Mesothelial cell of epicardium (in vitro differentiated cells): ENCODE measurements at places on chromosomes 2 and 18.

- peaks cover 5% of the 10 kb centered on the region for H3K36me3 ChIP-seq
- no peaks in the 10 kb centered on the region for H3K4me1 ChIP-seq
- no peak for DNase-seq
- H3K27me3 ChIP-seq = no peaks in the 10 kb centered on the region
- H3K27ac ChIP-seq = no peak overlapping the region
These were observed 65.8 kb upstream of the TLK1 start for GRCh38 chr2:171226461-171226860.

DNA sequence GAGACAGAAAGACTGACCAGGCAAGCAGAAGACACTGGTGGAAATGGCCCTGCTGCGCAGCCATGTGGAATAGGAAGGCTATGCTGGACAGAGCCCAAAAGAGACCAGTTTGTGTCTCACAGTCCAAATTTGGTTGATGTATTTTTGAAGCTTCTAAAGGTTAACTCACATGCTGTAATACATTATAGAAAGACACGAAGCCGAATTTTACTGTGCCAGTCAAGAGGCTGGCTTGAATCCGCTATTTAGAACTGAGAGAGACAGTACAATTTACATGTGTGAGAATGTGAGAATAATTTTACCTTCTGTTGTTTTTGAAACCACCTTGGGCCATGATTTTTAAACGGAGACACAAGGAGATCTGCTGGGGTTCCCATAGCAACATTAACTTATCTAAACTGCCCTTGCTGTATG lies 113.6 kb downstream of the METTL8 start:
- DNase-seq = no peak
- peaks cover 26% of the 10 kb centered on the region for H3K36me3 ChIP-seq
- no peaks in the 10 kb centered on the region for H3K27me3 ChIP-seq
- H3K4me1 ChIP-seq = peaks cover 19% of the 10 kb centered on the region
- no peak overlapping the region for H3K4me3 ChIP-seq

GRCh38 chr2:51986101-51986500 lies 954.2 kb upstream of the NRXN1 start:
- no peak for DNase-seq
- no peak overlapping the region for H3K4me3 ChIP-seq
- H3K27ac ChIP-seq = no peak overlapping the region
- no peaks in the 10 kb centered on the region for H3K4me1 ChIP-seq
- H3K27me3 ChIP-seq = no peaks in the 10 kb centered on the region

DNA sequence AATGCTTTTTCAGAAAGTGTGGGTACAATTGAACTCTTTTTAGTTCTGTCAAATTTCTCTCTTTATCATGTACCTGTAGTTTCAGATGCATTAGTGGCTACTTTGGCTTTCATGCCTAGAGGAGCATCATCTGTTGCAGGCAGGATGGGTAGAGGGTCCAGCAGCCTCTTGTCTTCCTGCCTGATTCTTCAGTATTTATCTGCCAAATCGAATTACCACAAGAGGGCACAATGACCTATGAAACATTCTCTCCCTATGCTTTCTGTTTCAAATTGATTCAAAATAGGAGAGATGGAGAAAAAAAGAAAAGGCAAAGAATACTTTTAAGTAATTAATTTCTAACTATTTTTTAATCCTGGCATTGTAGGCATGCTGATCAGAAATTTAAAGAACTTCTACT lies 477.2 kb downstream of the TRIB2 start:
- no peaks in the 10 kb centered on the region for H3K36me3 ChIP-seq
- no peak overlapping the region for H3K27ac ChIP-seq
- H3K27me3 ChIP-seq = peaks cover 5% of the 10 kb centered on the region
- no peak overlapping the region for H3K4me3 ChIP-seq
- peaks cover 1% of the 10 kb centered on the region for H3K4me1 ChIP-seq

- DNase-seq = no peak
- peaks cover 48% of the 10 kb centered on the region for H3K4me1 ChIP-seq
- no peaks in the 10 kb centered on the region for H3K36me3 ChIP-seq
- no peak overlapping the region for H3K27ac ChIP-seq
These were observed 88.9 kb downstream of the SOWAHC start for GRCh38 chr2:109703077-109703476.

GRCh38 chr2:182818501-182818900 lies 47.9 kb downstream of the FRZB start:
- H3K27me3 ChIP-seq = no peaks in the 10 kb centered on the region
- H3K27ac ChIP-seq = peak overlapping the region; percentile 76
- H3K4me3 ChIP-seq = no peak overlapping the region
- DNase-seq = no peak
- H3K36me3 ChIP-seq = no peaks in the 10 kb centered on the region

GRCh38 chr2:226031647-226032501 lies 632.4 kb downstream of the NYAP2 start:
- H3K4me3 ChIP-seq = peak overlapping the region; percentile 83
- no peak for DNase-seq
- H3K27me3 ChIP-seq = no peaks in the 10 kb centered on the region
- H3K27ac ChIP-seq = peak overlapping the region; percentile 92

DNA sequence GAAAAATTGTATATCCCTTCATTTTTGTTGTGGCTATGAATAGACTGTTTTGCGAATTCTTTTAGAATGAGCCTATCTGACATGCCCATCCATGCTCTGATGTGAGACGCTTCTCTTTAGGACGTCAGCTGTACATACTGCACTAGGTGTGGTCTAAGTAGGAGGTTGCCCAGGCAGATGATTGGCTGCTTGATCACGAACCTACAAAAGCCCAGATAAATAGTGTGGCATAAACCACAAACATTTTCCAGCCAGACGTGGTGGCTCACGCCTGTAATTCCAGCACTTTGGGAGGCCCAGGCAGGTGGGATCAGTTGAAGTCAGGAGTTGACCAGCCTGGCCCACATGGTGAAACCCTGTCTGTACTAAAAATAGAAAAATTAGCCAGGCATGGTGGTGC lies 251.8 kb downstream of the AGAP1 start:
- H3K4me1 ChIP-seq = peaks cover 4% of the 10 kb centered on the region
- H3K36me3 ChIP-seq = peaks cover 17% of the 10 kb centered on the region
- H3K4me3 ChIP-seq = no peak overlapping the region
- no peak overlapping the region for H3K27ac ChIP-seq

GRCh38 chr2:184769023-184769422 lies 170.7 kb downstream of the ZNF804A start:
- no peak overlapping the region for H3K27ac ChIP-seq
- H3K4me1 ChIP-seq = peaks cover 4% of the 10 kb centered on the region
- H3K36me3 ChIP-seq = no peaks in the 10 kb centered on the region
- DNase-seq = no peak
- no peaks in the 10 kb centered on the region for H3K27me3 ChIP-seq

DNA sequence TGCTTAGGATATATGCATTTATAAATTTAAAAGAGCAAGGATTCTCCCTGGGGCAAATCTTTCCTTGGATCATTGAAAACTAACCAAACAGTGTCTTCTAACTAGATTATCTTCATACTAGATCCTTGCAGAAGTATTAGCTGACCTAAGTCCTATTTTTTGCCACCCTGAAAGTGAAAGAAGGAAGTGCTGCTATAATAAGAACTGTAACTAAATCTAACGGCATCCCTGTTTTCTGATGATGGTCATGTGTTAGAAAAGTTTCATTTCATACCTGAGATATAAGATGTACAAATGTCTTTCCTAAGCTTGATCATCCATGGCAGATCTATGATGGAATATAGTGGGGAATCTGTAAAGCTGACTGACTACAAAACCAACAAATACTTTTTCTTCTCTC lies 102.7 kb downstream of the MAP2 start:
- peaks cover 20% of the 10 kb centered on the region for H3K4me1 ChIP-seq
- no peak for DNase-seq
- peaks cover 2% of the 10 kb centered on the region for H3K27me3 ChIP-seq
- peak overlapping the region; percentile 93 for H3K27ac ChIP-seq
- H3K4me3 ChIP-seq = no peak overlapping the region
- no peaks in the 10 kb centered on the region for H3K36me3 ChIP-seq

GRCh38 chr18:75344161-75344560 lies 83.3 kb downstream of the SMIM21 start:
- H3K27ac ChIP-seq = no peak overlapping the region
- DNase-seq = no peak
- H3K36me3 ChIP-seq = no peaks in the 10 kb centered on the region
- H3K4me3 ChIP-seq = no peak overlapping the region

GRCh38 chr2:21332993-21333625 lies 209.3 kb downstream of the TDRD15 start:
- no peak for DNase-seq
- H3K27me3 ChIP-seq = no peaks in the 10 kb centered on the region
- no peaks in the 10 kb centered on the region for H3K4me1 ChIP-seq
- H3K4me3 ChIP-seq = no peak overlapping the region
- H3K27ac ChIP-seq = no peak overlapping the region

DNA sequence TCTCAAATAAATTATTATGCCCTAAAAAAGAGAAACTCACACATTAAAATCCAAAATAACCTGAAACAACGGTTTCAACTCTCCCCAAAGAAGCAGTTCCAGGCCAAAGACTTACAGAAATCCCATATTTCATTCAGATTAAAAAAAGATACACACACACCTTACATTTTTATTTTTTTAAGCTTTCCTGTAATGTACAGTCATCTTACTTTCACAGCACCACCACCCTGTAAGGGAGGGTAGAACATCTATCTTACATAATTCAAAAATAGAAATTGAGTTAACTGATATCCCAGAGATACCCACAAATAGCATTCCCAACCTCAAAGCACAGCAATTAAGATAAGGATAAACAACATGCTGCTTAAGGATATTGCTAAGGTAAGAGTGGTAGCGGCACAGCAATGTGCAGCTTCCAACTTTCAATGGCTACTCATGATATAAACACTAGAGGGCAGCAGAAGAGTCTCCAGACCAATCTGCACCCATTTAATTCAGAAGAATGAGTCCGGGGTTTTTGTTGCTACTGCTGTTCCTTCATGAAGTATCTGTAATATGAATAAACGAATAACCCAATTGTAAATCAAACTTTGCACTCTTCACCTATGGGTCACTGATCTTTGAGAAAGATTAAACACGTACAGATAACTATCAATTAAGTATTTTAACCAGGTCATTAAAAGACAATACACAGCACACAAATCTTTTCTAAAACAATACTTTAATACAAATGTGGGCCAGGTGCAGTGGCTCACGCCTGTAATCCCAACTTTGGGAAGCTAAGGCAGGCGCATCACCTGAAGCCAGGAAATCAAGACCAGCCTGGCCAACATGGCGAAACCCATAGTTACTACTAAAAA lies 11.3 kb downstream of the GFPT1 start:
- peaks cover 22% of the 10 kb centered on the region for H3K36me3 ChIP-seq
- no peak overlapping the region for H3K4me3 ChIP-seq
- peaks cover 4% of the 10 kb centered on the region for H3K4me1 ChIP-seq
- DNase-seq = no peak
- no peak overlapping the region for H3K27ac ChIP-seq

DNA sequence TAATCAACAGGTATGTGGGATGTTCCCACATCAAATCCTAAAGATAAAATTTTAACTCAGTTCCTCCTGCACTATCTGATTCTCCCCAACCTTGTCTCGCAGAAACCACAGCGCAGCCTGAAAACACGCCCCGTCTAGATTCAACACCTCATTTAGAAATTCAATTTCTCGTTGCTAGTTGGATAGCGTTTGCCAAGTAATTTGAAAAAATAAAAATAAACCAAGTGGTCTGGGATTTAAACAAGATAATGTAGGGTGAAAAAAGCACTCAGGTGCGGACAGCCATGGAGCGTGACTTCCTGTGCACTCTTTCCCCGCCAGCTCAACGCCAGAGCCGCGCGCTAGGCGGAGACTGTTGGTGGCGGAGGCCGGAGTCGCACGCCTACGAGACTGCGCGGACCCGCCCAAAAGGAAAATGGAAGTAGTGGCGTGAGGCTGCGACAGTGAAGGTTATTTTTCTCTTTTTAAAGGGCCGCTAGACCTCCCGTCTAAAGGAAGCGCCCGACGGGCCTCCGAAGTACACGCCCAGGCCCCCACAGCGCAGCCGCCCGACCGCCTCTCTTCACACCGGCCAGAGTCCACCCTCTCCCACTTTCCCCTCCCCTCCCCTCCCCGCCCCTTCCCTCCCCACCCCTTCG lies 615 bp upstream of the CCNT2 start:
- DNase-seq = no peak
- H3K36me3 ChIP-seq = peaks cover 2% of the 10 kb centered on the region
- H3K4me3 ChIP-seq = peak overlapping the region; percentile 98
- no peaks in the 10 kb centered on the region for H3K27me3 ChIP-seq
- peaks cover 14% of the 10 kb centered on the region for H3K4me1 ChIP-seq

GRCh38 chr2:11532416-11533055 lies 1.3 kb upstream of the GREB1 start:
- DNase-seq = no peak
- no peak overlapping the region for H3K27ac ChIP-seq
- no peaks in the 10 kb centered on the region for H3K27me3 ChIP-seq
- no peaks in the 10 kb centered on the region for H3K36me3 ChIP-seq
- H3K4me3 ChIP-seq = no peak overlapping the region
